Camera-type eye (tissue), 1 donor: ENCODE measurements at places on chromosomes 16 and 17. TPM values are rescaled to one million over a fixed set of nuclear protein-coding genes. Genes with fewer than 3 reads are reported as not detected.

The ERN2 gene
- total RNA-seq = 0.38 TPM

The EPX gene
- not detected for total RNA-seq

The SRL gene
- 38.6 TPM for total RNA-seq

The VMO1 gene
- 2.3 TPM for total RNA-seq

The TMEM88 gene
- 4.4 TPM for total RNA-seq

The TXNDC11 gene
- 35.0 TPM for total RNA-seq

The HOXB9 gene
- not detected for total RNA-seq

The CHRNE gene
- 0.44 TPM for total RNA-seq

The PER1 gene
- total RNA-seq = 75.9 TPM

The PLA2G10 gene
- total RNA-seq = not detected

The E4F1 gene
- total RNA-seq = 37.4 TPM

The UMOD gene
- total RNA-seq = not detected

The RPAIN gene
- total RNA-seq = 83.3 TPM

The KIF19 gene
- total RNA-seq = 18.6 TPM

The SCARF1 gene
- 11.1 TPM for total RNA-seq
